ENCODE measurements at places on chromosomes 11 and 22.

- no peak for DNase-seq
Measured at GRCh38 chr11:125263268-125263790, 98.8 kb downstream of the PKNOX2 start.

DNA sequence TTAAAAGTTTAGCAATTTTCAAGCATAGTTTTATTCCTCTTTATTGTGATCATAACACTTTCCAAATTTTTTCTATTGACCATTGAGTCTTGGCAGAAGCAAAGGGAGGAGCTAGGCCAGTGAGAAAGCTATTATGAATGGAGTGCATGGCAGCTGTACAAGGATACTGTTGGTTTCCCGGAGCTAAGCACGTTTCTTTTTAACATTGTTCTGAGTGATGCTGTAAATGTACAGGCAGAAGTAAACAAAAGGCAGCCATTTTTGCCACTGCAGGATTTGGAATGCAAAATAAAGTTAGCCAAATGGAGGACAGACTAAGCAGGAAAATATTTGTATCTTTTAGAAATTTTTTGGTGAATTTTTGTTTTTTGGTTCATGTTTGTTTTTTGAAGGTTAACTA lies 16.2 kb downstream of the CBL start:
- no peak for DNase-seq

DNA sequence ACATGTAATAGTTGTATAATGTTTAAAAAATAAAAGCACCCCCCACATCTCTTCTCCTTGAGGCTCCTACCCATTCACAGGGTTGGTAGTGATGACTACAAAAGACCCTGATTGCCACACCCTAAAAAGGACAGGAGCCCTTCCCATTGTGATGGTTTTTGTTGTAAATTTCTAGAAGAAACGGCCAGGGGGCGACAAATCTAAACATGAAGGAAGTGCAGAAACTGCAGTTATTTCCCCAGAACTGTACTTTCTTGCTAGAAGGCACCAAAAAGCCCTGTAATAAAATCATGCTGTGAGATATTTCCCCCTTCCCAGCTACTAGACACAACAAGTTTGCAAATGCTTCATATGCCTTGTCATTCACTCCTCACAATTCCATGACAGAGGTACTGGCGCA lies 10.8 kb downstream of the PRR5L start:
- no peak for DNase-seq

DNA sequence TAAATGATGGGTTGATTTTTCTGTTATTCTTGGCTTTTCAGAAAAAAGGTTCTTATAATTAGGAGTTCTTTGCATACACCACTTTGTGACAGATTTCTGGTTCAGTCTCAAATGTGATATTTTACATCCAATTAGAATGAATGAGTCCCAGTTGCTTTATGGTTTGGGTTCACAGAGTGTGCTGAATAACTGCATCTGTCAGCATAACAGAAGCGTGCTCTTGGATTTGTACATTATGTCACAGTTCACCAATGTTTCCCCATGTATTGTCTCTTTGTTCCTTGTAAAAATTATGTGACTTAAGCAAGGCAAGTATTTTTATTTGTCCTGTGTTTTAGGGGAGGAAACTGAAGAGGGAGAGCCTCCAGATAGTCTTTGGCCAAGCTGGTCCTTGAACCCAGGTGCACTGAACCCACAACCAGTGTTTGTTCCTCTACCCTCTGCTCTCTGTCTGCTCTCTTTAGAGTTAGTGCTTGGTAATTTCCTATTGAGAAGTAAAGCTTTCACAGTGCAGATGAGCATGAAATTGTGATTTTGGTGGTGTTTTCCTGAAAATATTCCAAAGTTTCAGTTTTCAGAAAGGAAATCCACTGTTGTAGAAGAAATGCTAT lies 107.5 kb downstream of the TBC1D22A start:
- DNase-seq: no peak

DNA sequence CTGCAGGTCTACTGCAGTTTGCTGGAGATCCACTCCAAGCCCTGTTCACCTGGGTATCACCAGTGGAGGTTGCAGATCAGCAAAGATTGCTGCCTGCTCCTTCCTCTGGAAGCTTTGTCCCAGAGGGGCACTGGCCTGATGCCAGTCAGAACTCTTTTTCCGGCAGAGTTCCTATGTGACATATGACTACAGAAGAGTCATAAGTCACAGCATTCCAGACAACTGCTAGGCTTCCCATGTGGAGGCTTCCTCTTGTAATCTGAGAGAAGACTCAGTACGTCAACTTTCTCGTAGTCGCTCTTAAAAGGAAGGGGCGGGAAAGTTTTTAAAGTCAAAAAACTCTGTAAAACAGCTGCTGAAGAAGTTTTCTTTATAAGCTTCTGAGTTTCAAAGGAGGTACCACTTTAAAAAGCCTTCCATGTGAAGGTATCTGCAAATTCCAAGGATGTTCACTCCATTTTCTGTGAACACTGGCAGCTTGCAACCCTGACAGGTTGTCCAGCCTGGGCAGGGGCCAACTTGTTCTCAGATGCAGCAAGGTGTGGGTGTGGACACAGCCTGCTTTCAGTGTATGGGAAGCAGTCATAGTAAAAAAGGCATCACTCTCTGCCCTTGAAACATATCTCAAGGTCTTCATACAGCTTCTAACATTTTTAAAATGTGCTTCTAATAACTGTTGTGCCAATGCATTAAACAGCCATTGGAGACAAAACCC lies 97.8 kb downstream of the ME3 start:
- DNase-seq: no peak

- DNase-seq: no peak
Measured at GRCh38 chr11:69460540-69461257, 20.8 kb upstream of the LINC01488 start.

DNA sequence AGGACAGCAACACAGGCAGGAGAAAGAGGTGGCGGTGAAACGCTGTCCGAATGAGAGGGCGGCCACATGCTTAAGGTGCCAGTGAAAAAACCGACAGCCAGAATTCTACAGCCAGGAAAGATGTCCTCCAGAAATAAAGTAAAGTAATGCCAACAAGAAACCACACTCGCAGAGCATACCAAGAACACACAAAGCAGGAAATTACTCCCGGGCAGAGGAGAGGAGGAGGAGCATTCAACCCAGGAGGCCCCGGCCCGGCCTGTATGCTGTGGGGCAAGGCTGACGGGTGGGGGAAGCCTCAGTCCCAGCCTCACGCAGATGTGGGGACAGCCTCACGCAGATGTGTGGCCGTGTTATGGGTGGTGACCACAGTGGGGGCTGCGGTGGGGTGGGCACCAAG lies 28.0 kb downstream of the CHID1 start:
- no peak for DNase-seq

DNA sequence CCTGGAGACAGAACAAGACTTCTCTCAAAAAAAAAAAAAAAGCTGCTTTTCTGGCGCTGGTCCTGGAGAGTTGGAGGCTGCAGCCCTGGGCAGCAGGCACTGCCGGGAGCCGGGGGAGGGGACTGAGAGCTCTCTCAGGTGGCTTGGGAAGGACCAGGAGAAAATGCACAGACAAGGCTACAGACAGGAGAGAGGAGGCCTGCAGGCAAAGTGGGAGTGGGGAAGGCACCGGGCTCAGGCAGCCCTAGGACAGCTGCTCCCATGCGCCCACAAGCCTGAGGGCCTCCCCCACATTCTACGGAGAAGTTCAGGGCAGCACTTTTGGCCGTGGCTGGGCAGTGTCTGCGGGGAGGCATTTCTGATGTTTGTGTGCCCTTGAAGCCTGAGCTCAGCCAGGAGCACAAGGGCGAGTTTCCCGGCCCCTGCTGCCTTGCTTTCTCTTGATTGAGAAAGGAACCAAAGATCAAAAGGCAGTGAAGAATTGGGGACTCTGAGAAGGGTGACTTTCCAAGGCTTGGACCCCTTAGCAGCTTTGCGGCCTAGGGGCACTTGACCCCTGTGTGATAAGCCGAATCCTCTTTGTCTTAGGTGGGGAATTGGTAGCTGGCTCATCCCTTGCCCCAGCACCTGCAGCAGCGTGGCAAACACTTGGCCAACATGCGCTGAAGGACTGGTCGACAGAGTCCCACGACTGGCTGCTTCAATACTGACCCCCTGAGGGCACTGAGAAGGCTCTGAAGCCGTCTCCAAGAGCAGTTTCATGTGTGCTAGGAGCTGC lies 35.3 kb downstream of the PPM1F start:
- no peak for DNase-seq

DNA sequence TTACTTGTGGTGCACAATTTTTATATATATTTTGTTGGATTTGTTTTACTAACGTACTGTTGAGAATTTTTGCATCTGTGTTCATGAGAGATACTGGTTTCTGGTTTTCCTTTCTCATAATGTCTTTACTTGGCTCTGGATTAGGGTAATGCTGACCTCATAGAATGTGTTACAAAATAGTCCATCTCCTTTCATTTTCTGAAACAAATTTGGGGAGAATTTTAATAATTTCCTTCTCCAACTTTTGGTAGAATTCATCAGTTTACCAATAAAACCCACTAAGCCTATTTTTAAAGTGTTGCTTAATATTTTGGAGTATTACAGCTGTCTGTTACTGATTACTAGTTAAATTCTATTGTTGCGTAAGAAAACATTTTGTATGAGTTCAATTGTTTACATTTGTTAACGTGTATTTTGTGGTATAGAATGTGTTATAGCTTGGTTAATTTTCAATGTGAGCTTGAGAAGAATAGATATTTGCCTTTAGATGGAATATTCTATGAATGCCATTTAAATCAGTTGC lies 11.5 kb downstream of the TRIM22 start:
- no peak for DNase-seq

- DNase-seq: no peak
Measured at GRCh38 chr11:99567334-99567956, 546.7 kb downstream of the CNTN5 start.

DNA sequence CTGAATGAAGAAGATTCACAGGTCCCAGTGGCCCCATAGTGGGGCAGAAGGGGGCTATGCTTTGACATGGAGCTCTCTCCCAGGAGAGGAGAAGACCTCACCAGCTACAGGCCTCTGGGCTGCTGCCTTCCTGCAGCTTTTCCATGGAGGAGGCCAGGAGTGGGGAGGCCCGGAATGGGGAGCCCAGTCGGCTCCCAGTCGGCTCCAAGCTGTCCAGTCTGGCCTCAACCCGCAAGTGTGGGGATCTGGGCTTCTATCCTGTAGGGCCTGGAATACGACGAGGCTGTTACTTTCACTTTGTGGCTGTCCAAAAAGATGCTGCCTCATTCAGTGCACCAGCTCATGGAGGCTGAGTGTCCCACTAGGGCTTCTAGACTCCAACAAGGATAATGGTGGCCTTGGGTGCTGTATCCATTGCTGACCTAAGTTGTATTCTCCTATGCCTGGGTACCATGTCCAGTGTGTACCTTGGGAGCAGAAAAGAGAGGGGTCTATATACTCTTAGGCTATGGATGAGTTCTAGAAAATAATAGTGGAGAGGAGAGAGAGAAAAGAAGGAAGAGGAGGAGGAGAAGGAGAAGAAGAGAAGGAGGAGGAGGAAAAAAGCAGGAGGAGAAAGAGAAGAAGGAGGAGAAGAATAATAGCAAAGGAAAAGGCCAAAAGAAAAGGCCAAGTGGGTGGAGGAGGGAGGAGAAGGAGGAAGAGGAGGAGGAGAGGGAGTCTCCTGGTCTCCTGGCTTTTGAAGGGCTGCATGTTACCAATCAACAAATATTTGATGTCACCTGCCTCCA lies 1.1 kb downstream of the MYO18B start:
- DNase-seq: no peak

GRCh38 chr11:43845816-43846215 lies 34.8 kb upstream of the ALKBH3 start:
- no peak for DNase-seq

- no peak for DNase-seq
Measured at GRCh38 chr11:120713296-120713695, 201.7 kb downstream of the GRIK4 start.

- no peak for DNase-seq
Measured at GRCh38 chr11:120060512-120060911, 77.4 kb downstream of the TRIM29 start.

- DNase-seq: no peak
Measured at GRCh38 chr22:47027766-47028165, 265.3 kb downstream of the TBC1D22A start.

GRCh38 chr11:133955081-133955891 lies 1.5 kb downstream of the IGSF9B start:
- DNase-seq: no peak

- no peak for DNase-seq
Measured at GRCh38 chr11:72111300-72112142, 974 bp downstream of the ANAPC15 start.

DNA sequence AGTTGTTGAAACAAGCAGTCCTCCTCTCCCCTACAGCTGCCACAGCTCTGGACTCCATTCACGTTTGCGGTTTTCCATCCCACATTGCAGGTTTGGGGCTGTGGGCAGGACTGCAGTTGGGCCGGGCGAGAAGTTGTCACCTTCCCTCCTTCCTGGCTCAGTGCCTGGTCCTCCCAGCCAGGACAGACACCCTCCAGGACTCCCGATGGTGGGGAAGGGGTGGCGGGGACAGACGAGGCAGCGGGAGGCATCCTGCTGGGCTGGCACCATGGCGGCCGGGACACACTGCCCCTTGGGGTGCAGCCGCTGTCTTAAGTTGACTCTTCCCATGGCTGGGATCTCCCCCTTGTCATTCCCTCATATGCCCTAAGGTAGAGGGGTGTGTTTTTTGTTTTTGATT lies 615.2 kb downstream of the BRD1 start:
- DNase-seq: no peak

- no peak for DNase-seq
Measured at GRCh38 chr11:109994907-109995306, 98.3 kb upstream of the ZC3H12C start.

DNA sequence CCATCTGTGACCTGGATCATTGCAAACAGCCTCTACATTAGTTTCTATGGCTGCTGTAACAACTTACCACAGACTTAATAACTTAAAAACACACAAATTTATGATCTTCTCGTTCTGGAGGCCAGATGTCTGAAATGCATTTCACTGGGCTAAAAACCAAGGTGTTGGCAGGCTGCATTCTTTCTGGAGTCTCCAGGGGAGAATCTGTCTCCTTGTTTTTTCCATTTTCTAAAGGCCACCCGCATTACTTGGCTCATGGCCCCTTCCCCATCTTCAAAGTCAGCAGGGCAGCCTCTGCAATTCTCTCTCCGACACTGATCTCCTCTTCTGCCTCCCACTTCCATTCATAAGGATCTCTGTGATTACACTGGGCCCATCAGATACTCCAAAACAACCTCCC lies 11.6 kb downstream of the SCGB1A1 start:
- no peak for DNase-seq

GRCh38 chr11:121117788-121118187 lies 16.7 kb downstream of the TECTA start:
- DNase-seq: no peak

- no peak for DNase-seq
Measured at GRCh38 chr11:57324154-57324885, 432 bp downstream of the TNKS1BP1 start.

DNA sequence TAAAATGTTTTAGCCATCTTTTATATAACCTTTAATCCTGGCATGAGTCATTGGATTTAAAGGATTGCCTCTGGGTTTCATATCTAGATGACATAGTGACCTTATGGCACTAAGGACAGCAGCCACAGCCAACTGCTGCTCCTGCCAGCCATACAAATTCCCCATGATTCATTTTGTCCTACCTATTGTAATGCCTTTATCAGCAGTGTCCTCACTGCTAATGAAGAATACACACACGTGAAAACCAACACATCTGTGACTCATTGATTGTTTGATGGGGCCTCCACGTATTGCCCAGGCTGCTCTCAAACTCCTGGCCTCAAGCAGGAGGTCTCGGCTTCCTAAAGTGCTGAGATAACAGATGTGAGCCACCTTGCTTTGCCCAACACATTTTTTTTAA lies 1.8 kb downstream of the LDHAL6A start:
- DNase-seq: no peak

GRCh38 chr11:70226967-70227366 lies 23.9 kb downstream of the FADD start:
- DNase-seq: no peak
